Glomerular endothelial cell (primary cell): ENCODE measurements at places on chromosomes 1 and 21. TPM values are rescaled to one million over a fixed set of nuclear protein-coding genes. Genes with fewer than 3 reads are reported as not detected.

DNA sequence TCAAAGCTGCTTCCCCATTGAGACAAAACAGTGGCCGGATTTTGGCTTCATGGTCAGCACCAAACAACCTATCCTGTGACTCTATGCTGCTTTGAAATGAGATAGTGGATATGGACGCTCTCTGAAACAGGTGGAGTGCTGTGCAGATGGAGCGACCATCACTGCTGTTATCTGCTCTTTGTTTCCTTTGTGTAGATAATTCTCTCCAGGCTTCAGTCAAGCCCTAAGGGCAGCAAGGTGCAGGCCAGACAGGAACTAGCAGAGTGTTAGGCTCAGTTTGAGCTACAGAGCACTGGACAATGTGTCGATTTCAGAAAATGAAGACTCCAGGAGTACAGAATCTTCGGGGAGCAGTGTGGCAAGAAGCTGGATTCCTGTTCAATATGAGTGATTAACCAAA, 4.8 kb upstream of the IRF6 start:
- no peak for DNase-seq

DNA sequence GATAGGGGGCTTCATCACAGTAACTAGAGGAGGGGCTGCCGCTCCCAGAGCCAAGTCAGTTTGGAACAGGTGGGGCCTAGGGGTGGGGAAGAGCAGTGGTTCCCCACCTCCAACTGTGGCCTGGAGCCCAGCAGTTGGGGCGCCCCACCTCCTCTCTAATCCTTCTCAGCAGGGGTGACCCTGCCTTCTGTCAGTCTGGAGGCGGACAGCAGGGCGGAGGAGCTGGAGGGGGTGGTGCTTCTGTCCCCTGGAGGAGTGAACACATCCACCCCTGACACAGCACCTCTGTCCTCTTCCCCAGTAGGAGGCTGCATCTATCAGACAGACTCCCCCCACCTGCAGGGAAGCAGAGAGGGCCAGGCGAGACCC, 73.8 kb downstream of the MRPL37 start:
- DNase-seq, result no peak

DNA sequence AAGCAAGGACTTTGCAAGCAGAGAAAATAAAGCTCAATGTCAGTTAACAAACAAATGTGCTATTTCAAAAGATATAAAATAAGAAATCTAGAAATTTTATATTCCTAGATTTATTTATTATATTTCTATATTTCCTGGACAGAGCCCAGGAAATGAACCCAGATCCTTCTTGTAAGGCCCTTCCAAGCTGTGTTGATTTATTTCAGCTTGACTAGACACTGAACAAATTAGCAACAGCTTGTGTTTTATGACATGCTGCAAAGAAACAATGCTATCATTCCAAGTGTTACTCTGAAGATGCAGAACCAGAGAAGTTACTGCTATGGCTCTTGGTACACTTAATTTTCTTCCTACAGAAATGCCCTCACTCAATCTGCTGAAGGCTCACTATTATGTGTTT, 6.2 kb downstream of the TGFBR3 start:
- DNase-seq, result no peak

- no peak for DNase-seq
These were observed 6.2 kb downstream of the ZBTB40 start for GRCh38 chr1:22457836-22458235.

- no peak for DNase-seq
These were observed 221.2 kb downstream of the SETD4 start for GRCh38 chr21:35838987-35839763.

DNA sequence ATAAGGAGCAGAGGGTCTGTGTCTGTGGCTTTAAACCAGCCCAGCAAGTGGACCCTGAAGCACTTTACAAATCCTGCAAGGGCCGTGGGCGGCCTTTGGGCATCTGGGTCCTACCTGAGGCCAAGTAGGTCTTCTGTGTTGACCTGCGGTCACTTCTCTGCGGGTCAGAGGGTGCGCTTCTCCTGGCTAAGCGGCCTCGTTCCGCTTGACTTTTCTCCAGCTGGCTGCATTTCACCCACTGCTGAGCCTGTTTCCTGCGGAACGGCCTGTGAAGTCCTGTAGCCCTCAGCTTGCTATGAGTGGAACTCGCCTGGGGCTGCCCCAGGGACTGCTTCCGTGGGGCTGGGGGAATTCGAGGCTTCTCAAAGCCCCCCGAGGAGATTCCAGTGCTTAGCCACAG, 43.3 kb downstream of the SLC37A1 start:
- DNase-seq, result no peak

DNA sequence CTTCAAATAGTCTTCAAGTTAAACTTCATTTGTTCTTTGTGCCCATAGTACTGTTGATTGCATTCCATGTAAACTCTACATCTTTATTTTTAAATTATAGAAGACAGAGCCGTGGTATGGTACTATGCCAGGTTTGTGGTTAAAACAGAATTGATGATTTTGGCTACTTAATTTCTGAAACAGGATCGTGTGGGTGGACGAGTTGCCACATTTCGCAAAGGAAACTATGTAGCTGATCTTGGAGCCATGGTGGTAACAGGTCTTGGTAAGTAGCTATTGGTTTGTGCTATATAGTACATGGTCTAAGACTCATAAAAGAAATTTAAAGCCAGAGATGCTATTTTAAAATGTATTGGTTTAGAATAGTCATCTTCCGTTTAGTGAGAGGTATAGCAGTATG, 38.0 kb downstream of the KDM1A start:
- no peak for DNase-seq

- DNase-seq, result no peak
These were observed 16.9 kb upstream of the SMIM12 start for GRCh38 chr1:34876406-34876805.

GRCh38 chr1:201719812-201720521, 109.0 kb upstream of the IPO9 start:
- no peak for DNase-seq

DNA sequence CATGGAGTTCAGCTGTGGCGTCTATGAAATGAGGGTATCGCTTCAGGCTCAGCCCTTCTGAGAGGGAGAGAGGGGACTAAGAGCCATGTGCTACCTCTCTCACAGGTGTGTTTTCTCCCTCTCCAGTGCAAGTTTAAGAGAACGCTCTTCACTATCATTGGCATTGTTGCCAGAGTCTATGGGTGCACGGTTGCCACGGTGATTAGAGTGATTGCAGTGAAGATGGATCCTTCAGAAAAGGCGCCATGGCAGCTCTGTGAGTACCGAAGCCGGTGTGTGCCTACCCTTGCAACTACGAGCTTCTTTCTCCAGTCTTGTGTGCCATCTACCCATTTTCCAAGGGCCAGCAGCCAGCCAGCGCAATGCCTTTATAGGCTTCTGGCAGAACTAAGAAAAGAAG, 290.5 kb downstream of the OMA1 start:
- no peak for DNase-seq

DNA sequence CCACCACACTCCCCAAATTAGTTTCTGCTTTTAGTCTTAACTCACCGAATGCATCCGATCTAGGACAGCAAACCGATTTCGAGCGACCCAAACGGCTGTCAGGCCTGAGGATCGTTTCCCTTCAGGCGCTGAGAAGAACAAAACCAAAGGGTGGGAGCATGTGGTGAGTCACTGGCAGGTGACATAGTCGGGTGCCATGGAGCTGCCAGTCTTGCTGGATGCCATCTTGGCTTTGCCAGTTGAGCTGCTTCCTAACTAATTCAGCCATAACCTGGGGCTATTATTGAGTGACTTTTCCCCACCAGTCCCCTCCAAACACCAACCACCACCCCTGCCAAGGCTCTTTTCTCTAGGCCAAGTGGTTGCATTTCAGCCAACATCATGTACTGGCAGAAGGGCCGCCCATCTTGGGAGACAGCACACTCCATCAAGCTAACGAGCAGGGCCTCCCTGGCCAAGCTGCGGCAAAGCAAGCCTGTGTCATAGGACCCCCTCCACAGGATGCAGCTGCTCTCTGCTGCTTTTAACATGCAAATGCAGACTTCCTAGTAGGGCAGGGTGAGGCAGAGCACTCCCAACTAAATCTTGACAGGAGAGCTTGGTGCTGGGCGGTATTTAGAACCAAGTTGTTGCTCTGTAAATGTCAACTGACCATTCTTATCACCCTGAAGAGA, 22.3 kb upstream of the PEX19 start:
- no peak for DNase-seq

HEYL gene
- total RNA-seq, result 0.44 and 0.82 TPM in 2 replicates

SPATA46 gene
- total RNA-seq, result not detected in 2 replicates

IGSF9 gene
- total RNA-seq, result 0.05 and 0.06 TPM in 2 replicates

SPRR1B gene
- total RNA-seq, result not detected in 2 replicates
